ENCODE measurements at places on chromosomes 6 and 20. TPM values are rescaled to one million over a fixed set of nuclear protein-coding genes. Genes with fewer than 3 reads are reported as not detected.

DNA sequence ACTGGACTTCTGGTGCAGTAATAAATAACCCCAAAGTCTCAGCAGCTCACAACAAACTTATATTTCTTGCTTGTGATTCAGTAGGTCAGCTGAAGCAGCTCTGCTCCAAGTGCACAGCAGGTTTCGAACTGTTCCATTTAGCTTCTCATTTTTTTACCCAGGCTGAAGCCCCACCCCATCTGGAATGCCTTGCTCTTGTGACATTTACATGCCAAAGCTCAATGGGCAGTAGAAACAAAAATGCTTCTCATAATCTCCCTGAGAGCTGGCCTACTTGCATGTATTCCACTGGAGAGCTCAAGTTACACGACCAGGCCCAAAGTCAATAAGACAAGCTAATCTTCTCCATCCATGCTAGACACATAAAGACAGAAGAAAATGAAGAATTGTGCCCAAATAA is 165.2 kb downstream of the HAO1 start:
- H3K27me3 ChIP-seq, result no peaks in the 10 kb centered on the region
- H3K4me1 ChIP-seq, result no peaks in the 10 kb centered on the region
- no peak overlapping the region for H3K4me3 ChIP-seq
- no peaks in the 10 kb centered on the region for H3K36me3 ChIP-seq
- peak; percentile 64 for DNase-seq

DNA sequence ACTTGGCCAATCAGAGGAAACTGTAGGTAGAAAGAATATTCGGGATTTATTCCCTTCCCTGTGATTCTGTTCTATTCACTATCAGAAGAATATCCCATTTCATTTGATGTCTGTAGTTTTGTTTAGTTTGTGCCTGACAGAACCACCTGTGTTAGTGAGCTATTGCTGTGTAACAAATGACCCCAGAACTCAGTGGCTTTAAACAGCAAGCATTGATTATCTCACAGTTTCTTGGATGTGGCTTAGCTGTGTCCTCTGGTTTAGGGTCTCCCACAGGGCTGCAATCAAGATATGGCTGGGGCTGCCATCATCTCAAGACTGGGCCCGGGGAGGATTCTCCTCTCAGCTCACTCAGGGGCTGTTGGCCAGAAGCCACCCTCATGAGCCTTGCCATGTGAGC is 143.7 kb downstream of the ZDHHC14 start:
- no peak overlapping the region for H3K4me3 ChIP-seq
- DNase-seq, result no peak
- H3K4me1 ChIP-seq, result no peaks in the 10 kb centered on the region
- H3K27ac ChIP-seq, result no peak overlapping the region
- no peaks in the 10 kb centered on the region for H3K36me3 ChIP-seq
- H3K27me3 ChIP-seq, result no peaks in the 10 kb centered on the region

DNA sequence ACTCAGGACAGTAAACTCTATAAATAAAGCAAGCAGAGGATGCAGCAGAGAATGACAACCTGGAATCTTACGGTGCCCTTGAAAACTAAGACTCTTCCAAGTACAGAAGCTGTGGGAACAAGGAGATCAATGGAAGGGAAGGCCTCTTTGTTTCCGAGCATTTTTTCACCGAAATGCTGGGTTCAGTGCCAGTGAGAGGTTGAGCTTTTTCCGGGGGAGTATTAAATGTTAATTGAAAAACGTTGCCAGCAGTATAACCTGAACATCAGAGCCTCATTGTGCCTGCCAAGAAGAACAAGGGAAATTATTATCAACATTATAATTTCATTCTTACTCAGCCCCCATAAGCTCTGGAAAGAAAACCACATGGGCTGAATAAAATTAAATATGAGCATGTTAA is 17.5 kb downstream of the OPRM1 start:
- no peak for DNase-seq
- H3K4me3 ChIP-seq, result no peak overlapping the region
- no peak overlapping the region for H3K27ac ChIP-seq
- no peaks in the 10 kb centered on the region for H3K4me1 ChIP-seq
- no peaks in the 10 kb centered on the region for H3K27me3 ChIP-seq

MUC22 gene
- not detected for total RNA-seq

HLA-DRB5 gene
- total RNA-seq, result not detected

RBM24 gene
- total RNA-seq, result 2.5 TPM

FERMT1 gene
- total RNA-seq, result 3.3 TPM

Data from fibroblast of lung (primary cell).